ENCODE measurements at places on chromosomes 16 and 17.

GRCh38 chr17:50076591-50077235, 18.4 kb upstream of the PDK2 start:
- no peak for DNase-seq

DNA sequence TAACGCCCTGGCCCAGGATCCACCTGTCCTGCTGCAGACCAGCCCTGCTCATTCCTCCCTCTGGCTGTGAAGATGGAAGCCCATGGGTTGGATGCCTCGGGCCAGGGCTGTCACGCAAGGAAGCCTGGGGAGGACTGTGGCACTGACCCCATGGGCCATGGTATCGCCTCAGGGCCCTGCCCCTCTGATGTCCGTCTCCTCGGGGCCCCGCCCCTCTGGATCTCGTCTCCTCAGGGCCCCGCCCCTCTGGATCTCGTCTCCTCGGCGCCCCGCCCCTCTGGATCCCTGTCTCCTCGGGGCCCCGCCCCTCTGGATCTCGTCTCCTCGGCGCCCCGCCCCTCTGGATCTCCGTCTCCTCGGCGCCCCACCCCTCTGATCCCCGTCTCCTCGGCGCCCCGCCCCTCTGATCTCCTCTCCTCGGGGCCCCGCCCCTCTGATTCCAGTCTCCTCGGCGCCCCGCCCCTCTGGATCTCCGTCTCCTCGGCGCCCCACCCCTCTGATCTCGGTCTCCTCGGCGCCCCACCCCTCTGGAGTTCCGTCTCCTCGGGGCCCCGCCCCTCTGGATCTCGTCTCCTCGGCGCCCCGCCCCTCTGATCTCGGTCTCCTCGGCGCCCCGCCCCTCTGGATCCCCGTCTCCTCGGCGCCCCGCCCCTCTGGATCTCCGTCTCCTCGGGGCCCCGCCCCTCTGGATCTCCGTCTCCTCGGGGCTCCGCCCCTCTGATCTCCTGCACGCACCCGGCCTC, 24.0 kb downstream of the METRNL start:
- DNase-seq: peak; percentile 77

DNA sequence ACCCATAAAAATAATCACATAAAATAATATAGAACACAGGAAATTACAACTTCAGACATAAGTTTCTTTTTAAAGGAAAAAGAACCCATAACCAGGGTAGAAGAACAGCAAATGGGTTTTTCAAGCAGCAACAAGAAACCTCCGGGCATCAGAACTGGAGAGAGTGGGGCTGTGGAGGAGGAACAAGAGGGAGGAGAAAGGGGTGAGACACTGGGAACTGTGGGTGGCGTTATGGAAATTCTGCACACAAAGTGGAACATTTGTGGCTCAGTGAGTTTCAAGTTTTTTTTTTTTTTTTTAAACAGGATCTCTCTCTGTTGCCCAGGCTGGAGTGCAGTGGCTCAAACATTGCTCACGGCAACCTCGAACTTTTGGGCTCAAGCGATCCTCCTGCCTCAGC, 22.6 kb downstream of the EMP2 start:
- DNase-seq: no peak

DNA sequence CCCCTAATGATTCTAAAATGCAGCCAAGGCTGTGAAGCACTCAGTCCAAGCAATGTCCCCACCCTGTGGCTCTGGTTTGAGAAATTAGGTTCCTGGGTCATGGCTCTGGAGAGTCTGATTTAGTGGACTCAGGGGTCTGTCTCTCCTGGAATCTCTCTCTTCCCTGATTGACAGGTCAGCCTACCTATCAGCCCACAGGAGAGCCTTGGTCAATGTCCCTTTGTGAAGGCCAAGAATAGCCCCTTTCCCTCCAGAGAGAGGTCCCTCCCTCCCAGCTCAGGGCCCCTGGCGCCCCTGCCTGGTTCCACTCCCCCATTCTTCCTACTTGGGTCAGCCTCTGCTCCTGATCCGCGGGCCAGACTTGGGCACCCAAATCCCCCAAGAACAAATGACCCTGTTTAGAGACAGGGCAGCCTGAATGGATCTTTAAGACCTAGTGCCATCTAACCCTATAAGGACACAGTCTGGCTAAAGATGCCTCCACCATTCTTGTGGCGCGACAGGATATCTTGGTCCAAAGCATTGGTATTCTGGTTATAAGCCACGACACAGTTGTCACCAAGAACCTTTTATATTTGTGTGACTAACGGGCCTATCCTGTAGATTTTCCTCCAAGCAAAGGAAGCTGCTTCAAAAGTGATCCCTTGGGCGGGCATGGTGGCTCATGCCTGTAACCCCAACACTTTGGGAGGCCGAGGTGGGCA, 38.3 kb upstream of the PRSS54 start:
- DNase-seq: no peak

- no peak for DNase-seq
Observed at GRCh38 chr17:34110315-34110714, 144.8 kb upstream of the CCL2 start.

DNA sequence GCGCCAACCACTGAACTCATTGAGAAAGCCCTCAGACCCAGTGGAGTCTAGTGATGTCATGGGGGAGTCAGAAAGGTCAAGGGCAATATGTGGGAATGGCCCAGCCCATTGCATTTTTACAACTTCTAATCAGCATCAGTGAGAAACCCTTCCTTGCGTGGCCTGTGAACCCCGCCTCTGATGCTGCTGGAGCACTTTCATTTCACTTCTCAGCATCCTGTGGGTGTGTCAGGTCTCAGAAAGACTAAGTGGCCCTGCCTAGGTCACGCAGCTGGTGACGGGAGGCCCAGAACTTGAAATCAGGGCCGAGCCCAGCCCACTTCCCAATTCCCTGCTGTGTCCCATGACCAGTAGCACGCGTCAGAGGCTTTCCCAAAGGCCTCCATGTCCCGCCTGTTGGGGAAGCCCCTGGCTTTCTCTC, 6.1 kb downstream of the DNAI2 start:
- DNase-seq: peak; percentile 70

Data from activated CD4-positive, alpha-beta T cell treated with anti-CD3 and anti-CD28 coated beads for 48 hours (primary cell).